Retina (tissue), 1 donor: ENCODE measurements at places on chromosomes 3 and 15.

GRCh38 chr15:47414207-47414606 is 303.1 kb upstream of the SEMA6D start:
- no peak for DNase-seq

- DNase-seq, result no peak
Measured at GRCh38 chr3:95514260-95514659, 1300.1 kb upstream of the EPHA6 start.

DNA sequence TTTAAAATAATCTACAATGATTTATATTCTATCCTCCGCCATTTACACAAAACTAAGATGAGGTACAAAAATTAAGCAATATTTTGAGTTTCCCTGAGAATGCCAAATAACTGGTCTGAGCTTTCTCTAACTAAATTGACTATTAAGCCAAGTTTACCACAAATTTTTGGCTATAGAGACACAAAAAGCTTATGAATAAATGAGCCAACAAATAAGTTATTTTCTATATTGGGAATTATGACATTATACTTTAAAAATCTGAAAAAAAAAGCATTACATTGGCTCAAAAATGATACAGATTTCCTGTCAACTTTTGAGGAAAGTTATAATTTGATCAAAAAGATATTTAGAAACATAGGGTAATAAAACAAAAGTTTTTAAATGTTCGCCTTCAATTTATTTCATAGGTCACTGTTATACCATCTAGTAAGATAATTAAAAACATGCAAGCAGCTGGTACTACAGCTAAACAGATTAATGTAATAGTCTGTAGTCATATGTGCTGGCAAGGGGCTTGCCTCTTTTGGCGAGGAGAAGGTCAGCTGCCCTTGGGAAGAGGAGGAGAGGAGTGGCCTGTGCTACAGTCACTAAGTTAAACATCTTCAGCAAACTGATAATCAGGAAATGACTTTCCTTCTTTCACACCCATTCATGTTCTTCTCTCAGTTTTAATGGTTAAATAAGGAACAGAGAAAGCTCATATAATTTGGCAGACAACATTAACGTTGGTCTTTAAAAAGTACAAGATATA is 318.5 kb downstream of the TBC1D5 start:
- no peak for DNase-seq

- no peak for DNase-seq
Measured at GRCh38 chr15:38531509-38531908, 33.1 kb downstream of the RASGRP1 start.

DNA sequence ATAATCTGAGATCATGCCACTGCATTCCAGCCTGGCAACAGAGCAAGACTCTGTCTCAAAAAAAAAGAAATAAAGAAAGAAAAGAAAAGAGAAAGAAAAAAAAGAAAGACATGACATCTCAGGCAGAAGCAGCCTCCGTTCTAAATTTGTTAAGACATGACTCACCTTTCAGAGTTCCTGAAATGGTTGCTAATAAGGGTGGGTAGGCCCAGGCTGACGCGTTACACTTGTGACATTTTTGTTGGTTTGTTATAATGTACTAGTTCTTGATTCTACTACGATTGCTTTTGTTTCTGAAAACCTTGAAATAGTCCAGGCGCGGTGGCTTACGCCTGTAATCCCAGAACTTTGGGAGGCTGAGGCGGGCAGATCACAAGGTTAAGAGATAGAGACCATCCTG is 21.0 kb downstream of the SLC25A20 start:
- no peak for DNase-seq

DNA sequence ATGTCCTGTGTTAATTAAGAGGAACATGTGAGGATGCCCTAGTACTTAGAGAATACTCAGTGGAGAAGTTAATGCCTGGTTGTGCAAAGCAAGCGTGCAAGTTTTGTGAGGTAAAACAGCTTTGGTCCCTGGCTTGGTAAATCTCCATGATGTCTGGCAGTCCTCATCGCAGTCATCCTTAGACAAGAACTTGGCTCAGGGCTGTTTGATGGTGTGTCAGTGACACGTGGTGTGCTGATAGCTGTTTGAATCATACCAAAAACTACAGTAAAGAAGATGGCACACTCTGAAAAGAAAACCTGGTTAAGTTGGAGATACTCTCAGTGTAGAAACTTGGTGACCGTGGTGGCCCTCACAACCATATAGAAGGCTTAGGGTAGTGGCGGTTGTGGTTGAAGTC is 361.7 kb downstream of the FEZF2 start:
- no peak for DNase-seq

GRCh38 chr3:52090933-52091468 is 34.6 kb upstream of the DUSP7 start:
- DNase-seq, result no peak

DNA sequence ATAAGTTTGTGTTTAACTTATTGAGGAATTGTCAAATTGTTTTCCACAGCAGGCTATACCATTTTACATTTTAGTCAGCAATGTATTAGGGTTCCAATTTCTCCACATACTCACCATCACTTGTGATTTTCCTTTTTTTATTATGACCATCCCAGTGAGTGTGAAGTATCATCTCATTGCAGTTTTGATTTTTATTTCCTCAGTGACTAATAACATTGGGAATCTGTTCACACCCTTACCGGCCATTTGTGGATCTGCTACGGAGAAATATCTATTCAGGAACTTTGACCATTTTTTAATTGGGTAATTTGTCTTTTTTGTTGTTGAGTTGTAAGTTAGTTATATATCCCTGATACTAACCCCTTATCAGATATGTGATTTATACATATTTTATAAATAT is 54.8 kb upstream of the LMCD1 start:
- no peak for DNase-seq

GRCh38 chr3:196140224-196140623 is 58.3 kb upstream of the TFRC start:
- no peak for DNase-seq

DNA sequence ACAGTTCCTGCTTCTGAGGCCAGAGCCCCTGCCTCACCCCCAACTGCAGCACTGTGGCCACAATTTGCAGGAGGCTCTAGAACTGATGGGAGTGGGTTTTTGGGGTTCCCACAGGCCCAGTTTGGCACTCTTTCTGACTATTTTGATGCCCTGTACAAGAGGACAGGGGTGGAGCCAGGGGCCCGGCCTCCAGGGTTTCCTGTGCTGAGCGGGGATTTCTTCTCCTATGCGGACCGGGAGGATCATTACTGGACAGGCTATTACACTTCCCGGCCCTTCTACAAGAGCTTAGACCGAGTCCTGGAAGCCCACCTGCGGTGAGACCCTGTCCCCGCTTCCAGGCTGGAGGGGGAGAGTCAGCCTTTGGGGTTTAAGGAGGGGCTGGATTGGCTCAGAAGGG is 6.9 kb downstream of the MAN2A2 start:
- DNase-seq, result no peak

DNA sequence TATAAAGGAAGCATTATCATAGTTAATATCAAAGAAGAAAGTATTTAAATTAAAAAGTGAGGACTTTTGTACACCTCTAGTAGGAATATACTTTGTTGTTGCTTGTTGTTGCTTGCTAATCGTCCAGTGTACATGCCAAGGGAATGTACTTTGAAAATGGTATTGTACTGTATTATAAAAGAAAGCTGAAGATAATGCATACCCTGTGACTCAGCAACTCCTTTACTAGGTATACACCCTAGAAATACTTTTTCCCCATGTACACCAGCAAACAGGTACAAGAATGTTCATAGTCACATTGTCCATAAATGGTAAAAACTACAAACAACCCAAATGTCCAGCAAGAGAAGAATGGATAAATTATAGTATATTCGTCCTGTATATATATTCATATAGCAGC is 12.0 kb downstream of the TTBK2 start:
- DNase-seq, result no peak

DNA sequence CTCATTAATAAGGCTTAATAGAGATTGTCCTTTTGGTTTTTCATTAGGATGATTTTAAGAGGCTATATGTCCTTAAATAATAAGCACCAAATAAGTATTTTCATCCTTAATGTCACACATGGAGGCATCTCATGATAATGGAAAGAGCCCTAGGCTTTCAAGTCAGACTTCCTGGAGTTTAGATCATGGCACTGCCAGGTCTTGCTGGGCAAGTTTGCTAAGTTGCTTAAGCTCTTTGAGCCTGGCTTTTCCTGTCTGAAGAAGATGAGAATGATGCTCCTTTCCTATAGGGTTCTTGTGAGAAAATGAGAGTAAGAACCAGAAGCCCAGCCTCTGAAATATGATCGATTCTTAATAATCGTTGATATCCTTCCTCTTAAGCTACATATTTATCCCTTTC is 23.4 kb upstream of the P2RY12 start:
- DNase-seq, result no peak

DNA sequence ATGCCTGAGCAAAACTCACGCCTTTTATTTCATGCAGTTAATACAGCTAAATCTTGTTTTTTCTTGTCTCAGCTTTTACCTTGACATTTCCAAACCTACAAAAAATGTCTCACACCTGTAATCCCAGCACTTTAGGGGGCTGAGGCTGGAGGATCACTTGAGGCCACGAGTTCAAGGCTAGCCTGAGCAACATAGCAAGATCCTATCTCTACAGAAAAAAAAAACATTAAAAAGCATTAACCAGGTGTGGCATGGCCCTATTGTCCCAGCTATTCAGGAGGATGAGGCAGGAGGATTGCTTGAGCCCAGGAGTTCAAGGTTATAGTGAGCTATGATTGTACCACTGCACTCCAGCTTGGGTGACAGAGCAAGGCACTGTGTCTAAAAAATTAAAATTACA is 3.9 kb upstream of the TMEM212 start:
- DNase-seq, result no peak

DNA sequence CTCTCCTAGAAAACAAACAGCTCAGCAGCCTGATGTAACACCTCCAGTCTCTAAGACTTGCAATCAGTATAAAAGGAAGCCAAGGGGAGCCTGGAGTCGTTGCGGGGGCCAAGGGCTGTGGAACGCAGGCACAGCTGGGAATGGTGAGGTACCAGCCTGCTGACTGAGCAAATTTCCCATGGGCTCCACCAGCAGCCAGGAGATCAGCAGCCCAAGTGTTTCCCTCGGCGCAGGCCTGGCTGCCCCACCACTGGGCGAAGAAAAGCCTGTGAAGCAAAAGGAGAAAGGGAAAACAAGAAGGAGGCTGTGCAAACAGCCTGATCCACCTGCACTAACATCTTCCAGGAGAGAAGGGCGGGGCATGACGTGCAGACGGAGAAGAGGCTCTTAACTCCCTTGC is 155.3 kb downstream of the SHQ1 start:
- no peak for DNase-seq

DNA sequence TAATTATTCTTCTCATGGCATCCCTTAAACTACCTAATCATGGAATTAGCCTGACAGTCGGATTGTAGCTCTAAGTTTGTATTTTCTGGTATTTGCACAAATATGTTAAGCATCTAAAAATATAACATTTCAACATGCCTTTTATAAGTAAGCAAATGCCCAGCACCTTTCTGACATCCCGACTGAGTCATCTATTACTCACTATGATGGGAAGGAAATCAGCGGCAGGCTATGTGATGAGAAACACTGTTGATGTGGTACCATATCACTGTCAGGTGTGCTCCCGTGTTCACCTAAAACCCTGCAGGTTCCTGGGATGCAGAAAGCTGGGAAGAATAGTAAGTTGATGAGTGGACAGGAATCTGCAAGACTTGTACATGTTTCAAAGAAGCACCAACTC is 367.8 kb upstream of the IL12A start:
- DNase-seq, result no peak
